ENCODE measurements at places on chromosomes 16 and 17.

- DNase-seq: no peak
Measured at GRCh38 chr16:85901773-85902365, 2.9 kb downstream of the IRF8 start.

DNA sequence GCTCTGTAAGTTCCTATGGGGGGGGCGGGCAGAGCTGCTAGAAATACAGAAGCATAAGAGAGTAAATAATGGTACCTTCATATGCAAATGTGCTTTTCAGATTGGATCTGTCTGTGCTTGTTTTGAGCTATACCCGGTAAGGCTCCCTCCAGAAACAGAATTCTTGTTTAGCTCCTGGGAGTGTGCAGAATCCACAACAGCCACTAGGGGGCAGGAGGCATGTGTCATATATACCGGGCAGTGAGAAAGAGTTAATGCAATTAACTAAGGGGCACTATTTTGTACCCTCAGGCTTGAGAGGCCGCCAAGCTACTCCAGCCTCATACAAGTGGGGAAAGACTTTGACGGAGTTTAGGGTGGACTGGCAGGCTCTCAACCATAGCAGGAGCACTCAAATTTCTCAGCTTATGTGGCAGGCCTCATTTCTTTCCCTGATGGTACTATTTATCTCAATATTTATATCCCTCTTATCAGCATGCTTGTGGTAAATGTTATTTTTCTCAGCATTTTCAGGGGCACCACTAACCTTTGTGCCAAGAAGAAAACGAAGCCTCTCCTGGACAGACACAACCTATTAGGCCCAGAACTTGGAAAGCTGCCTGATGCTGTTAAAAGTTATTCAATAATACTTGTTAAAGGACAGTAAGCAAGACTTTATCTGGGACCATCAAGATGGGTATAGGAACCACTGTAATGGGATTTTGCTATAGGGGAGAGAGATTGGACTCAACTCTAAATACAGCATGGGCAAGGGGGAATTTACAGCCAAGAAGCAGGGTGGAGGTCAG is 10.7 kb upstream of the CENPV start:
- peak; percentile 74 for DNase-seq

- DNase-seq: no peak
Measured at GRCh38 chr17:67358612-67359011, 7.8 kb downstream of the PSMD12 start.

DNA sequence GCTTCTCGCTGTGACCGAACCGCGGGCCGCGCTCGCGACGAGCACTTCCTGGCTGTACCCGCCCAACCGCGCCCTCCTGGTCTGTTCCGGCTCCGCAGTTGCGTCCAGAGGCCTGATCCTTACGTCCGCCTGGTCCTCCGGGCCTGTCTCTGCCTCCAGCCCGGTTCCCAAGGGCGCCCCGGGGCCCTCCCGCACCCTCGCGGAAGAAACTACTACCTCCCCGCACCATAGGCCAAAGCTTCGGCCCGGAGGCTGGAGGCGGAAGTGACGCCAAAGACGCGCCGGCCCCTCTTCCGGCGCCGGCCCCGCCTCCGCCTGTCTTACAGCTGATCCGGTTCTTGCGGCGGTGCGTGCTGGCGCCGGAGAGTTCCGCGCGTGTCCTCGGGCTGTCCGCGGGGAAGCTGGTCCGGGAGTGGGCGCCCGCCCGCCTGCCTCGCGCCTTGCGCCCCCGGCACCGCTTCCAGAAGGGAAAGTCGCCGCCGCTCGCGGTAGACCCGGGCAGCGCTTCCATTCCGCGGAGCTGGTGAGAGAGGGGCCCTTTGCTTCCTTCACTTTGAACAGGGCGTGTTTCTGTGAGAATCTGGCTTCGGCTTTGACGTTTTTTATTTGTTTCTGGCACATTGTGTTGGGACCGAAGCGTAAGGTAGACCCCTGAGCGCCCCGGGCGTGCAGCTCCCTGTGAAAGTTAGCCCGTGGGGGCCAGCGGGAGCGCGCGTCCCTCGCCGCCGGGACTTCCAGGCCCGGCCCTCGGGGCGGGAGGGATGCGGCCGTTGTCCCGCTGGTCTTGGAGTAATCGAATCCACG is at the start of gene ZNF778:
TSS of gene ZNF778 (plus strand) at position 316 of the 804 bp plus-strand sequence. CDS start 3,425 bp downstream, outside the sequence.
- peak; percentile 87 for DNase-seq

DNA sequence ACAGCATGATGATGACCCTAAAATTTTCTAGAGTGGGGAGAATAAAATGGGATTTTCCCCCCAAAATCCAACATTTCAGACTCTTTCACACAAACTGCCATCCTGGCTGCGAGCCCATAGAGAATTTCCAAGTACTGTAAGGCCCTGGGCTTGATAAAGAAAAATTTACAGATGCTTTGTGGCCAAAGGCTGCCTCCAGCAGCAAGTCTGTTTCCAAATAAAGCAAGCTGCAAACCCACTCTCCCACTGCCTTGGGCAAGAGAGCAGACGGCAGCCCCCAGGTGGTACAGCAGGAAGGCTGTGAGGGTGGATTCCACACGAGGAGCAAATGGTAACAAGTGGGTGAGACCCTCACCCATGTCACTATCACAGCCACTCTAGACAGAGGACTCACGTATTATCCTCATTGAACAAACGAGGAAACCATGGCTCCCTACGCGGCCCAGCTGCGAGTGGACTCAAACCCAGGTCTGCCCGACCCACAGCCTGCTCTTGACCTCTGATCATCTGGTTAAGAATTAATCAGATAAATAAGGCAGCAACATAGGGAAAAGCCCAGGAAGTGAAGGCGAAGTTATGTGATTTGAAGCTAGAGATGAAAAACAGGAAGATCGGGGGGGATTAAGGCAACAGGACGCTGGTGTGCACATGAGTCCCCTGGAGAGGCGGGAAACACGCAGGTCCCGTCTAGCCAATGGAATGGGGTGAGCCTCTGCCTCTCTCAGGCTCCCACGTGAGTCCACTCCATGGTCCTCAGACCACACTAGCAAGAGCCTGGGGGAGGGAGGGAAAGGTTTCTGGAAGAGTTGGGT is 37.4 kb downstream of the AXIN2 start:
- no peak for DNase-seq

GRCh38 chr17:79948406-79948944 is 87.2 kb downstream of the TBC1D16 start:
- DNase-seq: no peak

DNA sequence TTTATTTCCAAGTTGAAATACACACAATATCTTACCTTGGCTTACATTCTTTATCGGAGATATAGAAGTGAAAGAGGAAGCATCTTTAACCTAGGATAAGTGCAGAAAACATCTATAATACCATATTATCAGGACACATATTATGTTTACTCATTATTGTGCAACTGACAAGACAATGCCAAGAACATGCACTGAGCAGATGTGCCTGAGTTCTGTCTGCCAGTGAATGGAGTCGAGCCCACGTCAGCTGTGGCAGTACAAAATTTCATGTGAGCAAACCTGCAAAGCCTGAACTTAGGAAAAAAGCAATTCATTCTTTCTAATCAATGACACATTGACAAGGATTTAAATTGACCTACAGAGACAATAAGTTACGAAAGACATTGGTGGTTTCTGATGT is 154.4 kb downstream of the AXIN2 start:
- DNase-seq: no peak

GRCh38 chr16:13335879-13336278 is 434.5 kb downstream of the SHISA9 start:
- DNase-seq: no peak

DNA sequence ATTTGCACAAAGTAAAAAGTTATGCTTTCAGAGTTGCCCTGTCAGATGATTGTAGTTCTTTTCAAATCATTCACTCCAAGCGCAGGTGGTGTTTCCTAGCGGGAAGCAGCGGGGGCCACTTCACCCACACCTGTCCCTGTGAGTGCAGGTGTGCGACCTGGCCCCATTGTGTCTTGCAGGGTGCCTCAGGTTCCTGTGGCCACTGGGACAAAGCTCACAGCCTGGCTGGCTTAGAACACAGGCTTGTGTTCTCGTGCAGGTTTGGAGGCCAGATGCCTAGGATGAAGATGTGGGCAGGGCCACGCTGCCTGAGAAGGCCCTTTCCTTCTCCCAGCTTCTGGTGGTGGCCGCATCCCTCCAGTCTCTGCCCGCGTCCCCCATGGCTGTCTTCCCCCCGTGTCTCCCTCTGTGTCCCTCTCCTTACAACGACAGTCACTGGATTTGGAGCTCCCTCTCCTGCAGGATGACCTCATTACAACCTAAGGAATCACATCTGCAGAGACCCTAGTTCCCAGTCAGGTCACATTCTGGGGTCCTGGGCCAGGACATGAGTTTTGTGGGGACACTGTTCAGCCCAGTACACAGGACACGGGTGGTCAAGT is 90.5 kb downstream of the NPIPB11 start:
- DNase-seq: no peak

DNA sequence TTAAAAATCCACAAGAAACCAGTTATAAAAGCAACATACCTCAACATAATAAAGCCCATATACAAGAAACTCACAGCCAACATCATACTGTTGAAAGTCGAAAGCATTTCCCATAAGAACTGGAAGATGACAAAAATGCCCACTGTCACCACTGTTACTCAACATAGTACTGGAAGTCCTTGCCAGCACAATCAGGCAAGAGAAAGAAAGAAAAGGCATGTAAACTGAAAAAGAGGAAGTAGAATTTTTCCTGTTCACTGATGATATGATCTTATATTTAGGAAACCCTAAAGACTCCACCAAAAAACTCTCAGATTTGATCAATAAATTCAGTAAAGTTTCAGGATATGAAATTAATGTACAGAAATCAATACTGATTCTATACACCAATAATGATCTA is 45.1 kb downstream of the AHSP start:
- no peak for DNase-seq

- DNase-seq: no peak
Measured at GRCh38 chr16:30771726-30772125, 9.6 kb downstream of the RNF40 start.

DNA sequence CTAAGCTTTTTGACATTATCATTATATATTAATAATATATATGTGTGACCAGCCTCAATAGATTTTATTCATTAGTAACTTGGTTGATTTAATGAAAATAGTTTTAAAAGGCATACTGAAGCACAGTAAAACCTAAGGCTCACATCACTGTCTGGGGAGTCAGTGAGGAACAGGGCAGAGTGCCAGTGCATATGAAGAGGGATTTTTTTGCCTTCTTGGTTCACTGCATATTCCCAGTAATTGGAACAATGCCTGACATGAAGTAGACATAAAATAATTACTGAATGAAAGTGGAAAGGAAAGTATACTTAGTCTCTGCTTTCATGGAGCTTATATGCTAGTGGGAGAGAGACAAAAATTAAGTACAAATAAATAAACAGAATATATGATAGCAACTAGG is 81.1 kb downstream of the FTO start:
- DNase-seq: no peak

GRCh38 chr16:11391576-11391975 is 46.3 kb downstream of the RMI2 start:
- DNase-seq: no peak

GRCh38 chr17:70691150-70691549 is 521.8 kb downstream of the KCNJ2 start:
- DNase-seq: no peak

GRCh38 chr17:63189930-63190329 is 223.9 kb downstream of the TANC2 start:
- DNase-seq: no peak

DNA sequence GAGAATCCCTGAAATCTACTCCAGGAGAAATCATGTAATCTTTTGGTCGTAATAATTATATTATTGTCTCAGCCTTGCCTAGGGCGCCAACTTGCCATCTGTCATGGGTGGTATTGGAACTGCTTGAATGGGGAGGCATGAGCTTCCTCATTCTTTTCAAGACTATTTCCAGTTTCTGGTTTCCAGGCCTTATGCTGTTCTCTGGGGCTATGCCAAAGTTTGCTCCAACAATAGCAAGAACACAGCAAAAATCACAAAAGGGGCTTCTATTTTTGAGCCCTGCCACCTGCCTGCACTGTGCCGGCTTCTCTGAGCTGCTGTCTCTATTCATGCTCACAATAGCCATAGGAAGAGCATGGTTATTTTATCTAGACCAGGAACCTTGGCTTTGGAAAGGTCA is 111.7 kb downstream of the SPECC1 start:
- no peak for DNase-seq

DNA sequence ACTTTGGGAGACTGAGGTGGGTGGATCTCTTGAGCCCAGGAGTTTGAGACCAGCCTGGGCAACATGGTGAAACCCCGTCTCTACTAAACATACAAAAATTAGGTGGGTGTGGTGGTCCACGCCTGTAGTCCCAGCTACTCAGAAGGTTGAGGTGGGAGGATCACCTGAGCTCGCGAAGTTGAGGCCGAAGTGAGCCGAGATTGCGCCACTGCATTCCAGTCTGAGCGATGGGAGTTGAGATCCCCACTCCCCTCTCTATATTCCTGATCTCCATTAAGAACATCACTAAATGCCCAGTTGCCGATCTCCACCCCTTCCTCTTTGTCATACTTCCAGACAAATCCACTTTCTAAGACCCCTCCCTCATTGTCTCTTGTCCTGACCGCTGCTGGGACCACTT is 24.3 kb upstream of the ZNF652 start:
- no peak for DNase-seq

DNA sequence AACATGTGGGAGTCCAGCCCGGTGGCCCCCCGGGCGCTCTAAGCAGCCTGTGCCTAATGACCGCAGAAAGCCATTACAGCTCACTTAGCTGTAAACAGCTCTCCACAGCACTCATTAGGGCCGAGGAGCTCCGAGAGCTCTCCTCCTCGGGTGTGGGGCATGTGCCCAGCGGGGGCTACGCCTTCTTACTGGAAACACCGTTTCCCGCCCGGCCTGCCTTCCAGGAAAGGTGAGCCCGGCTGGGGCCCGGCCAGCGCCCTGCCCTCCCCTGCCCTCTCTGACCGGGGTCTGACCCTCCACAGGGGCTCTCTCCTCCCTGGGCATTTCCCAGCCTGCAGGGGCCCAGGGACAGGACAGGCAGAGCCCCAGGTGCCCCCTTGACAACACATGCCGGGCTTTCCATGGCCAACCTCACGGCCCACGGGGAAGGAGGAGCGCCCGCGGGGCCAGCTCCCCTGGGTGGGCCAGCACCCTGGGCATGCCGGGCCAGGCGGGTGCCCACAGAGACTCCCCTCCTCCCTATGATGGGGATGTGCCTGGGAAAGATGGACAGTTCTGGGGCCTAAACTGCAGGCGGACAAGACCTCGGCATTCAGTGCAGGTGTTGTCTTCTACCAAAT is 72.6 kb downstream of the SDK2 start:
- DNase-seq: no peak

GRCh38 chr17:38762231-38762630 is 9.7 kb downstream of the PSMB3 start:
- no peak for DNase-seq

GRCh38 chr16:1747934-1748333 is 23.4 kb downstream of the NME3 start:
- DNase-seq: no peak

DNA sequence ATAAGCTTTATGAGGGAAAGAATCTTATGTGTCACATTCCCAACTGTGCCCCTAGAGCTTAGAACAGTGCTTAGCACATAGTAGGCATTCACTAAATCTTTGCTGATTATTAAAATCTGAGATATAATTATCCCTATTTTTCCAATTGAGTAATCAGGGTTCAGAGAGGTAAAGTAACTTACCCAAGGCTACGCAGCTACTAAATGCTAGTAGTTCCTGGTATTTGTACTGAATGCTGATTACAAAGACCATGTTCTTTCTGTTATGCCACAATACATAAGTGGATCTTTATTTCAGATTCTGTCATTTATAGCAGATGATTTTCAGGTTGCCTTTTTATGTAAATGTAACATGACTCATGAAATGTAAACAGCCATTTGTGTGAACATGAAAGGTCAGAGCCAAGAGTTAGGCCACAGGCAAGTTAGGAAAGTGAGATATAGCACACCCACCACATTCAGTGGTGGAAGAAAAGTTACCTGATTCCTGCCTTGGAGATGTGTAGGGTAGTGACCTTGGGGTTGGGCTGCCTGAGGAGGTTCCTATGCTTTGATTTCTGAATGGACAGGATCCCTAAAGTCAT is 77.2 kb downstream of the FTO start:
- no peak for DNase-seq

Data from HEK293T (cell line).